ENCODE measurements at places on chromosomes 2 and 18.

DNA sequence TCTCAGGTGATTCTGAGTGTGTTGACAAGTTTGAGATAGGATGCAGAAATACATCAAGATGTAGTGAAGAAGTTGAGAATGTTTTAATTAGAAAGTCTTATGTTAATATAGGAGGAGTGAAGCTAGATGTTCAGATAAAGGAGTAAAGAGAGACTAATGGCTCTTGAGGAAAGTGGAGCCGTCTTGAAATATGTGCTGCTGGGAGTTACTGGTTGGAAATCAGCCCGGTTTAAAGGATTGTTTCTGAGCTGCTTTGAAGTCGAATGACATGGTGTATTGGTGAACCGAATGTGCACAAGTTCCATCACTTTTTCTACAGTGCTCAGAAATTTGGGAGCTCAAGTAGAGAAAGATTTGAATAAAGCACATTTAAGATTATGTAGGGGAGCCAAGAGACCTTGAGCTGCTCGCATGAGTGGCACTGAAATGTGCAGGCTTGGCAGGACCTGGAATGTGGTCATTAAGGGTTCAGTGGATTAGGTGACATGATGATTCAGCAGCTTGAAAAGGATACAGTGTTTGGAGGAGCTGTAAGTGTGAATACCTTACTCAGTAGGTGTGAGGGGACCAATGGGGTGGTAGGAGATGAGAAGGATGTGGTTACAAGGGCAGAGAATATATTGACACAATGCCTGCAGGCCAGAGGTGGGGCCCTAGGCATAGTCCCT is 68.6 kb downstream of the CAB39 start:
- no peak for DNase-seq

DNA sequence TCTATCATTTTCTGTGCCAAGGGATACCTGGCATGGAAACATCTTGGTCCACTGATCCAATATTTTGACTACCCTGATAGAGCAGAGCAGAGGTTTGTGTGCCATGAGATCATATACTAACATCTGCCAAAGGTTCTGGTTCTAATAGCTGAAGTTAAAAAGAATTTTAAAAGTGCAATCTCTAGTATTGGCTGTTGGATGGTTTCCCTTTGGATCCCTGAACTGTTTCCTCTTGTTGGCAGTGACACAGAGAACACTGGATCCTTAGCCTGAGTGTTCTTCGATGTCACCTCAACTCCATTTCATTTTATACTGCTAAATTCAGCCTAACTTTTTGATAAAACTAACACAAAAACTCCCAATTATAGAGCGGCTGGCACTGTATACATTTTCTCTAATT is 169.3 kb upstream of the FBXO11 start:
- no peak for DNase-seq

DNA sequence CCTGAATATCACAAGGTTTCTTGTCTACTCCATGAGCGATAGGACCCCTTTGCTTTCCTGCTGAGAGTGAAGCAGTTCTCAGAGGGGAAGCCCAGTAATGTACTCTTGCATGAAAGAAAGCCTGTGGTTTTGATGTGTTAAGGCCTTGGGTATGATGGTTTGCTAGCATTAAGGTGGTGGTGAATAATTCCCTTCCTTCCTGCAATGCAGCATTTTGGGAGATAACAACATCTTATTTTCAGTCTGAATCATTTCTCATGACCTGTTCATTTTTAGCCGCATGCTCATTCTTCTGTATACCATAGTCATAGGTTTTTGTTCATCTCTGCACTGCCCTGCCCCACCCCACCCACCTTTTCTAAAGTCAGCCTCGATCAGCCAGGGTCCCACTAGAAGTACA is 66.2 kb downstream of the HNMT start:
- no peak for DNase-seq

DNA sequence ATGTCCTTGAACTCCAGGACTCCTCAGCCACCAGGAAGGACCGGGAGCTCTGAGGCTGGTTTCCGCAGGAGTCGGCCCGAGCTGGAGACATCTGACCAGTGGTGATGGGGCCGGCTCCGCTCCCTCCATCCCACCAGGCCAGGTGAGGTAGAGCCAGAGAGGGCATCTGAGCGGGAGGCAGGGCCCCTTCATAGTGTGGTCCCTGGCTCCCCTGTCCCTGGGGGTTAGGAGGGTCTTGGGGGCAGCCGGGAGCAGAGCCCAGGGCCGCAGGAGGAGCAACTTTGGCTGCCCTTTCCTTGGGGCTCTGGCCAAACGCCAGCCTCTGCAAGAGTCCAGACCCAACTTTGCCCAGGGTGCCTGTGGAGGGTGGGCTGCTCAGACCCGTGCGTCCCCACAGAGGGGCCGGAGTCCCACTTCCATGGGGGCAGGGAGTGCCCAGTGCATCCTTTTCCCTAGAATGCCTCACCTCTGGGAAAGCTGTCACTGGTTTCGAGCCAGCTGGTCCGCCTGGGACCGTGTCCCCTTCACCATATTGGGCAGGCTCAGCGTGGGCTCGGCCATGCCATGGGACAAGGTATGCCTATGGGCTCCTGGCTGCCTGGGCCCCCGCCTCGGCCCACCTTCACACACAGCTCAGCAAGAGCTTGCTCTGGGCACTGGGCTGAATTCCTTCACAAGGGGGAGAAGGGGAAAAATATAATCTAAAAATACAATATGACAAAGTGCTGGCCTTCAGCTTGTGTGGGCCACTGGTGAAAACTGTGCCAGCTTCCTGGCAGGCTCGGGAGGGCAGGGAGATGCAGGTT is 148.6 kb downstream of the TWIST2 start:
- no peak for DNase-seq
